ENCODE measurements at places on chromosomes 2 and 18.

DNA sequence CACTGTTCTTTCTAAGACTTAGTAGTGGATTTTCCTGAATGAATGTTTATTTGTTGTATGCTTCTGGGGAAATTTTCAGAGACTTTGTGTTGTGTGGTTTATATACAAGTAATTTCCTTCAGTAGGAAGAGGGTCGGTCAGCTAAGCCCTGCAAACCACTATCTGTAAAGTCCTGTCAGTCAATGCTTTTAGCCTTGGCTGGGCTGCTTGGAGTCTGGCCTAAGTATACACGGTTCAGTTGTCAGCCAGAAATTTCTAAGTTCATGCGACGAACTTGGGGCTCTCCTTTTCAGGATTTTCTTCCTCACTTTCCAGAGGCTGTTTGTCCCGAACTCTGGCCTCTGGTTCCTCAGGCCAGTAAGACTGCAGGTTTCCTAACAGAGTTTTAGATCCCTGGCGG is 21.3 kb downstream of the C2orf49 start:
- DNase-seq = no peak

- no peak for DNase-seq
Observed at GRCh38 chr2:153403940-153404339, 74.6 kb downstream of the RPRM start.

- no peak for DNase-seq
Observed at GRCh38 chr2:8491296-8492027, 190.4 kb upstream of the ID2 start.

GRCh38 chr2:10770956-10771750 is 41.4 kb downstream of the PDIA6 start:
- DNase-seq = no peak

DNA sequence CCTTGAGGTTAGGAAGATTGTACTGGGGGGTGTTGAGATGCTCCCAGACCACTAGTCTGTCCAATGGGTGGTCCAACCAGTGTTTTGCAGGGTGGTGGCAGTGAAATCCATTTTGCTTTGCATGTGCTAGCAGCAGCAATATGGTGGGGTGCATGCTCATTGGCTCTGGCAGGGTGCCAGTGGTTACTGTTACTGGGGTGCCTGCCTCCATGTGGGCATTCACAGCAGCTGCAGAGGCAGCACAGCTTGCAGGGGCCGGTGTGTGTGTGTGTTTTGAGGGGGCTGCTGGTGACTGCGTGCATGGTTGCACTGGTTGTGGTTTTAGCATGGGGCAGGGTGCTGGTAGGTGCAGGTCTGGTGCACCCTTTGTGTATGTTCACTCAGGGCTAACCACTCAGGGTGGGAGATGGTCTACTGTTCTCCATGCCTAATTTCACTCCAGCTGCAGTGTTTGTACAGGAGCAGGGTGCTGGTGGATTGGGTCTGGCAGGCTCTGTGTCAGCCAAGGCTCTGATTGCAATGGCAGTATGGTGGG is 265.4 kb downstream of the NUP35 start:
- no peak for DNase-seq

DNA sequence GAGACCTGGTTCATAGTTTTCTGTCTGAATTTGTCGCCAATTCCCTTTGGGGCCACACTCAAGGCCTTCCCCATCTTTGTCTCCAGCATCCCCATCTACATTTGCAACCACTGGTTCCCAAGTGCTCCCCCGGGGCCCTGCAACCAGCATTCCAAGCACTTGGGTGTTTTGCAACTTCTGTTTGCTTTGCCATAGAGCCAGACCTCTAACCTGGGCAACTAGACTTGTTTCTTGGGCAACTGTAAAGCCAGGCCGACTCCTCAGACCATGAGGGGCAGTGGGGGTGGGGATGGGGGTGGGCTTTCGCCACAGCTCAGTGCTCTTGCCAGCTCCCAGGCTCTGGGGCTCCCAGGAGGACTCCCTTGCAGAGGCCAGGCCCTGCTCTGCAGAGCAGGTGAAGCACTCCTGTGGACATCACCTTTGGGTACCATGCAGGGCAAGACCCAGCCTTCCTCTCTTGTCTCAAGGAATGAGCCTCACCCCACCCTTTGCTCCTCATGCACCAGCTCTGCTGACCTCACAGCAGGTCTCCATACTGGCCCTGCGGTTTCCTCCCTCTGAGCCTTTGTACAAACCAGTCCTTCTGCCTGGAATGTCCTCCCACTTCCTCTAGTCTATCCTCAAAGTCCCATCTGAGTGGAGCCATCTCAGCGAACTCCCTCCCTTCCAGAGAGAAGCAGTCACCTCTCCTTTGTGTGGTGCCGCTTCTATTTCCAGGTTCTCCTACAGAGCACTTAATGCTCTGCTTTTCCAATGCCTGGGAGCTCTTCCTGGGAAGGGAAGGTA is 126.7 kb upstream of the MYCN start:
- no peak for DNase-seq

DNA sequence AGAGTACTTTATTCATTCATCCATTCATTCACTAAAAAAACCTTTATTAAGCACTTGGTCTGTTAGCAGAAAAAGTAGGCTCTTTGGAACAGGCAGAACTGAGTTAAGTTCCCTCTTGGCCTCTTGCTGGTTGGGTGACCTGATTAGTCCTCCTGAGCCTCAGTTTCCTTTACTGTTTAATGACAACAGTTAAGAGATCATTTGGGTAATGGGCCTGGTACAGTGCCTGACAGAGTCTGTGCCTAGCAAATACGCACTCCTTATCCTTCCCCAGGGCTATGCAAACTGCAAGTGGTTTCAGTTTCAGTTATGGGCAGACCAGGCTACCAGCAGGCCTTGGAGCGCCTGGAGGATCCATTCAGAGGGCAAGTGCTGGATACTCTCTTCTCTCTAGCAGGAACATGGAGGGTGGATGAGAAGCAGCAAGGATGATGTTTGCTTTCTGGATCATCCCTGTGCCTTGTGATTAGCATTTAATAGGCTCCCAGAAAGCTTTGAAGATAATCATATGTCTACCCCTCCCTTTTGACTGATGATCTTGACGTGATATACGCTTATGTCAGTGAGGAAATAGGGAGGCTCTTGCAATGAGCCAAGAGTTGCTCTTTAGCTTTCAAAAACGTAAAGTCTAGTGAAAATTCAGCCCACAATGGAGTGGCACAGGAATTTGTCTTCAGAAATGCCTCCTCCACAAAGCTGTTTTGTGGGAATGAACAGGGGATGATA is 12.4 kb upstream of the TAF1B start:
- no peak for DNase-seq

DNA sequence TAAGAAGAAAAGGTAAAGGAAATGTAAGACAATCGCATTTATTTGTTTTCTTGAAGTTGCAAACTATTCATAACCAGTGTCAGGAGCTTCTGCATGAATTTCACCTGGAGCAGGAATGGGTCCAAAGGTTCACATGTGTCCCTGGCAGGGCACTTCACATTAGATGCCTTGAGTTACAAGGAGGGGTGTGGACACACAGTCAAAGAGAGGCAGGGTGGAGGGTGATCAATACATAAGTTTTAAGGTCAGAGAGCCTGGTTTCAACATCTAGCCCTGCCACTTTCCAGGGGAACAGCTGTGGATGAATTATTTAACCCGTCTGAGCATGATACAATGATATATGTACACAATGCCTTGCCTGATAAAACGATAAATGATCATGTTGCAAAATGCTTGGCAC is 321.4 kb downstream of the CYP26B1 start:
- DNase-seq = no peak

All from hypothalamus (tissue), 51 donors.